ENCODE measurements at places on chromosomes 12 and 14.

DNA sequence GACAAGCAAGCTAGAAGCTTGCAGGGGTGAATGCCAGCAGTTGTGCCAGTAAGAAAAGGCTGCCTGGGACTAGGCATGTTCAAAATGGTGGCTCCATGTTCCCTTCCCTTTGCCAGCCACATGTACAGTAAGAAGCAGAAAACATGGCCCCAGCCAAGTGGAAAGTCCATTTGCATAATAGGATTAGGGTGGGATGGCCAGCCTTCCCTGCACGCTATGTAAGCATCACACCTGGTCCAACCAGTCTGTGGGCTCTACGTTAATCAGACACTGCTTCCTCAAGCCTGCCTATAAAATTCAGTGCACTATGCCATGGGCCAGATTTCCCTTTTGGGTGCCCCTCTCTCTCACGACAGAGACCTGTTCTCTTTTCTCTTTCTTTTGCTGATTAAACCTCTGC is 288.4 kb downstream of the GXYLT1 start:
- peak; percentile 15 for DNase-seq

DNA sequence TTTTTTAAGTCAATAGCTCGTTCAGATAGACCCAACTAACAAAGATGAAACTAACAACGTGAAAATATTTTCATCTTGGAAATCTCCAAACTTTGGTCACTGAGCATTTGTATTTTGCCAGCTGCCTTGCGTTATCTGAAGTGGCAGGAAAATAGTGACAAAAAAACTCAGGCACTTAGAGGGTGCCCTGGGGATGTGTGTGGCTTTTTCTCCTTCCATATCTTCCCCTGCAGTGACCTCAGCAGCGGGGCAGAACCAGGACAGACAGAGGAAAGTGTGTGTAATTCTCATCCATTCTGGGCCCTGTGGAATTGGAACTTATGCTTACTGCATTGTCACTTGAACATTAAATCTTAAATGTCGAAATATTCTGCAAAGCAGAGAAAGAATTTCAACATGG is 152.0 kb downstream of the BCAT1 start:
- DNase-seq = no peak

DNA sequence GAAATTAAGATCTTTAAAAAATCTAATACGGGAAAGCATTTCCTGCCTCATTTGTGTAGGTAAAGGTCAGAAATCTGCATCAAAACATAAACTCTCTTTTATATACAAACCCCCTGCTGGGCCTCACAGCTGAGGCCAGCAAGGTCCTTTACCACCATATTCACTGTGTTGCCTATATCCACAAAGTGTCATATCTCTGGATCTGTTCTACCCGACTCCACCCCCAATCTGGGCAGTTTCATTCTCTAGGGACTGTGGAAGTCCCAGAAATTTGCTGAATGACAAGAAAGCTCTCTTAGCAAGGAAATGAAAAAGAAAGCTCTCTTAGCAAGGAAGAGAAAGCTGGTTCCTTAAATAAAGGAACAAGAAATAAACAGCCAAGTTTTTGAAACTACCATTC is 301.7 kb downstream of the KCNH5 start:
- no peak for DNase-seq

GRCh38 chr12:16229676-16230075 is 47.8 kb downstream of the SLC15A5 start:
- no peak for DNase-seq

- DNase-seq = no peak
Observed at GRCh38 chr12:122730215-122731014, at the start of gene HCAR1. Gene HCAR1 (minus strand): TSS chr12:122730844. CDS start chr12:122730339, 505 bp downstream.

- no peak for DNase-seq
Observed at GRCh38 chr14:38758661-38759060, 344.4 kb downstream of the SEC23A start.

DNA sequence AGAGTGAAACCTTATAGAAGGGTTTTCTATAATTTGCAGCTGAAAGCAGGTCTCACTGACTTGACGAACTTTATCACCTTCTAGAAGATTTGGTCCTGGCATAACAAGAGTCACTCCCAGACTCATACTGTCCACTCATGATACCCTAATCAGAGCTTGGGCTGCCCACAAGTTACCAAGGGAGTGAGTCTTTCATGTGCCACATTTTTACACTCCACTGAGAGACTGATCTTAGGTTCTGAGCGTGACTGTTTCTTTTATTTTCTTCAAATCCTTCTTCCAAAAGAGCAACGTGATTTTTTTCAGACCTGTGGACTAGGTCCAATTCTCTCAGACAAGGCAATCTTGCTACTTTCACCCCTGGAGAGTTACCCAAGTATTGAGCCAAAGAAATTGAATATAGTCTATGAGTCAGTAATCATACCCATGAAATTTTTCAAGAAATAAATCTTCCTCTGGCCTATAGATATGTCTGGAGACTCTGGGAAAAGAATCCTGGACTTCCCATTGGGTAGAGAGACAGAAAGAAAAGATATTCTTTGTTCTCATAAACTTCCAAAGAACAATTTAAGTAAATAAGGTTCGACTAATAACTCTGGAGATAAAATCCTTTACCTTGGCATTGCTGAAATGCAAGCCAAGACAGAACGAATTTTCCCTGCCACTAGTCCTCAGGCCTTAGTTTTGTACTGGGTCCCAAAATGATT is 26.9 kb downstream of the SIX1 start:
- no peak for DNase-seq

- DNase-seq = no peak
Observed at GRCh38 chr12:41162461-41162860, 25.7 kb upstream of the PDZRN4 start.

GRCh38 chr14:104900639-104901512 is 23.8 kb upstream of the PLD4 start:
- DNase-seq = no peak

- DNase-seq = no peak
Observed at GRCh38 chr12:49623142-49623904, at the start of gene PRPF40B. Gene PRPF40B (plus strand): TSS chr12:49623561. CDS start chr12:49623591, 30 bp downstream.

DNA sequence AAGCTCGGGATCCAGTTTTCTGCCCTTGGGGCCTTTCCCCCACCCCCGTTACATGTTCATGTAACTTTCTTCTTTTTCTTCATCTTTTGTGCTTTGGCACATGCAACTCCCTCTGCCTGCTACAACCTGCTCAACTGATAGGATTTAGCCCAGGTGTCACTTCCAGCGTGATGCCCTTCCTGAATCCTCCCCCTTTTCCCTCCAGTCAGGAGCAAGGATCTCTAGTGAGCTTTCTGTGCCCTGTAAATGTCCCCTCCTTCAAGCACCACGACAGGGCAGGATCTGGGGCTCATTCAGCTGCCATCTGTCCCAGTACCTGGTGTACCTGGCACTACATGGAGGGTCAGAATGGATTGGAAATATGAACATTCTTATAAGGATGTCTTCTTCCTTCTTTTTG is 15.3 kb downstream of the PELI2 start:
- DNase-seq = peak; percentile 77

DNA sequence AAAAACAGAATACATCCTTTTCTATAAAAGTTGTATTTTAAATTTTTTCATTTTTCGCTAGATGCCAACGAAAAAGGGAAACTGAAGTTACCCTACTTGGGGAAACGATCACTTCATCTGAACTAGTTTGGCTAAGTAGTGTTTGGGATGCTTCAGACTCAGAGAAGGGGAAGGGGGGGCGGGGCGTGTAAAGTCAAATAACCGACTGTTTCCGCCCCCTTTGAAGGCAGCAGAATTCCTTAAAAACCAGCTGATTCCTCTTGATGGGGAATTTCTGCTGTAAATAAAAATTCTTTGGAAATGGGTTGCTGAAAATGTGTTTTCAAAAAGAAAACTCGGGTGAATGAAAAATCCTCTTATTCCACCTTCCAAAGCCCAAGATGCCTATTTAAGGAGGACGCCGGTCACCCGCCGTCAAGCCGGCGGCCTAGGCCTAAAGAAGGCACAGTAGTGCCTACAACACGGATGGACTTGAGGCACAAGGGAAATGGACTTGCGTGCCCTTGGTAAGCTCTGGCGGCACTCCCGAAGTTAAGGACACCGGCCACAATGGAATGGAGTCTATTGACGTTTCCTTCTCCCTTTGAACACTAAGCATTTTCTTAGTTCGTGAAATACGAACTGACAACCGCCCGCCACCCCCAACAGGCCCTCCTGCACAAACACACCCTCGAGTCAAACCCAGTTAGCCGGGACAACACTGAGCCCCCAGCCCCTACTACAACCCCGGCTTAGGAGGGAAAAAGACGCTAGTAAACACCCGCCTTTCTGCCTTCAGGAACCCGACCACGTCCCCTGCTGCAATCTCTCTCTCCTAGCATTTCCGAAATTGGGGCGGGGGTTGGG is 1.9 kb downstream of the ATXN2 start:
- no peak for DNase-seq

DNA sequence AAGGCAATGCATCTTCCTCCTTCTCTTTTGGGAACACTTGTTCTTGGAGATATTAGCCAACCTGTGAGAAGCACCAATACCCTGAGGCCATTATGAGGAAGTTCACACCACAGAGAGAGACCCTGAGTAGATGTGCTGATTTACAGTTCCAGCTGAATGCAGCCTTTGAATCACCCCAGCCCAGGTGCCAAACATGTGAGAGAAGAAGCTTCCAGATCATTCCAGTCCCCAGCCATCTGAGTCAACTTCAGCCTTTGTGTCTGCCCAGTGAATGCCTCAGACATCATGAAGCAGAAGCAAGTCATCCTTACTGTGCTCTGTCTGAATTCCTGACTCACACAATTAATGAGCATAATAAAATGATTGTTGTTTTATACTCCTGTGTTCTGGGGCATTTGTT is 25.1 kb downstream of the C12orf42 start:
- no peak for DNase-seq

- DNase-seq = peak; percentile 35
Observed at GRCh38 chr12:119902084-119902509, 25.0 kb upstream of the CIT start.

- no peak for DNase-seq
Observed at GRCh38 chr12:12933742-12934141, 18.2 kb downstream of the GPRC5D start.

DNA sequence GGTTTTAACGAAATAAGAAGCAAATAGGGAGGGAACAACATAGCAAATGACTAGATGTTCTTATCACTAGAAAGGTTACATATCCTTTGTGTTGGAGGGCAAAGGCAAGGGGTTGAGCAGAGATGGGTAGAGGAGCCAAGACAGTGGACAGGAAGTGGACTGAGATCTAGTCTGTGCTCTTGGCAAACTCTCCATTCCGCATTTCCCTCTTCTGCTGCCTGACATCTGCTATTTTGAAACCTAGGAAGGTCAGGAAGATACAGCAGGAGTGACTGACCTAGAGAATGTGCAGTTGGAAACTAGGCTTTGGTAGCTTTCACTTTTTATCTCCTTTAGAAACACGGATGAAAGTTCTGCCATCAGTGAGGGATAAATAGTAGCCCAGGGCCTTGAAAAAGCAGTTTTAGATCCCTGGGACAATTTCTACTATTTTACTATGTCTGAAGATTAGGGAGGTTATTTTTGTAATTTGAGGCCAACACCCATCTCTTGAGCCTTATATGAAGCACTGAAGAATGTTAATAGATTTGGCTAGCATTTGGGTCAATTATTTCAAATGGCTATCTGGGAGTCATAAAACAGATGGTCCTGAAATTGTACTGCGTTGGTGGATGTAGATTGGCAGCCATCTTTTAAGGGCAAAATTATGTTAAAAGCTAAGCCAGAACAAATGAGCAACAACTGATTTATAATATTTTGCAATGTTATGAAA is 410.3 kb downstream of the PCNX1 start:
- no peak for DNase-seq

GRCh38 chr12:106109168-106109910 is 29.4 kb downstream of the NUAK1 start:
- no peak for DNase-seq

GRCh38 chr14:93332397-93332852 is 411 bp downstream of the BTBD7 start:
- no peak for DNase-seq

GRCh38 chr14:56100556-56100955 is 17.7 kb upstream of the PELI2 start:
- DNase-seq = no peak

DNA sequence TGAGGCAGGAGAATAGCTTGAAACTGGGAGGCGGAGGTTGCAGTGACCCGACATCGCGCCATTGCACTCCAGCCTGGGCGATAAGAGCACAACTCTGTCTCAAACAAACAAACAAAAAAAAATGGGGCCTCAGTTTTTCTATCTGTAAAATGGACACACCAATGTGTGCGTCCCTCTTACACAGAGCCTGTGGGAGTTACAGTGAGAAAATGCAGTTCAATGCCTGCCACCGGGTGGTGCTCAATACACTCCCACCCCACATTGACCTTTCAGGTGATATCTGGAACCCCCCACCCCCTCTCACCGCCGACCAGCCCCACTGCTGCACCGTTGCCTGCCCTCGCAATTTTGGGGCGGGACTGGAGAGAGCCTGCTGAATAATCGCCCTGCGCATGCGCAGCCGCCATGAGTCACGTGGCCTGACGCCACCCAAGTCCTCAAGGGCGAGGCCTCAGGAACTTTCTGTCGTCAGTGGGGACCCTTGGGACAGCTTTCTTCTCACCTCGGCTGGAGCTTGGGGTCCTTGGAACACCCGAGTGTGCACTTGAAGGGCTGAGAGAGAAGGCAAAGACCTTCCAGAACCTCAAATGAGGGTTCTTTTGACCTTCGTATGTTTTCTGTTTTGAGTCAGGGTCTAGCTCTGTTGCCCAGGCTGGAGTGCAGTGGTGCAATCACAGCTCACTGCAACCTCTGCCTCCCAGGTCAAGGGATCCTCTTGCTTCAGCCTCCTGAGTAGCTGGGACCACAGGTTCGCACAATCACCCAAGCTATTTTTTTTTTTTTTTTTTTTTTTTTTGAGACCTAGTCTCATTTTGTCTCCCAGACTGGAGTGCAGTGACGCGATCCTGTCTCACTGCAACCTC is 14.6 kb upstream of the CABP1 start:
- DNase-seq = no peak
